GF-D8 (cell line): ENCODE measurements at places on chromosomes 3 and 15.
A peak's percentile ranks its signal among the peaks of the same experiment; 100 is the strongest.

DNA sequence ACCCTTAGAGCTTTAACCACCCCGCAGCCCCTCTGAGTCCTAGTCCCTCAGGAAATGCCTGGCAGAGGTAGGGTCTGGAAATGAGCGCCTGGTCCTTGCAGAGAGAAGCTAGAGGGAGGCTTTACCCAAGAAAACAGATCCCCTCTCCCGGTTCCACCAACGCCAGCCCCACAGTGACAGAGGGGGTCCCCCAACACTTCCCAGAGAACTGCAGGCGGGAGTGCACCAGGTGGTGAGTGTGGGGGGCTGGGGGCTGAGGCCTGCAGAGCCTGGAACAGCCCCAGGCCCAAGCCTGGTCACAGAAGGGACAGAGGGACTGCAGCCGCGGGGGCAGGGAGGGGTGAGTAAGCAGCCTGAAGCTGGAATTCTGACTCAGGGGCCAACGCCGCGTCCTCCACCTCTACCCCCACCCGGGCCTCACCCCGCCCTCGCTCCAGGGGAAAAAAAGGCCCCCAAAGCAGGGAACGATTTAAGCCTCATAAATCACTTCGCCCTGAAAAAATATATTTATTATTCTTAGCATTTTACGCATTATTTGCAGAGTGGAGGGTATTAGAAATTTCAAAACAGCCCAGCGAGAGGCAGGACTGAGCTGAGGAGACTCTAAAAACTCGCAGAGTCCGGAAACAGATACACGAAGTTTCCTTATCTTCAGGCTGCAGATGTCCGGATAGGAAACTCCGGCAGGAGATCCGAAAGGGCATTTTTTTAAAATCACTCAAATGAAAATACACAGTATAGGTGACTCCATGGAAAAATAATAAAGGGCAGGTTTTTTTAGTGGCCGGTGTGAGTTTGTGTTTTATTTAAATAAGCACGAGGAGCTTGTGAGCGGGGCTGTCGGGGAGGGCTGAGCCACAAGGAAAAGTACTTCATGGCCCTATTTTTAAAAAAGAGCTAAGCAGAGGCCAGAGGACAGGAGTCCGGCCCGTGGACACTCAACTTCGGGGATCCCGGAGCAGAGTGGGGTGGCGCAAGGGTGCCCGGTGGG lies 10.0 kb downstream of the GATA2 start:
- DNase-seq = peak; percentile 97

GRCh38 chr3:149615731-149616221 lies 42.0 kb downstream of the WWTR1 start:
- no peak for DNase-seq

GRCh38 chr15:80695911-80696661 lies 976 bp downstream of the ABHD17C start:
- peak; percentile 26 for DNase-seq

DNA sequence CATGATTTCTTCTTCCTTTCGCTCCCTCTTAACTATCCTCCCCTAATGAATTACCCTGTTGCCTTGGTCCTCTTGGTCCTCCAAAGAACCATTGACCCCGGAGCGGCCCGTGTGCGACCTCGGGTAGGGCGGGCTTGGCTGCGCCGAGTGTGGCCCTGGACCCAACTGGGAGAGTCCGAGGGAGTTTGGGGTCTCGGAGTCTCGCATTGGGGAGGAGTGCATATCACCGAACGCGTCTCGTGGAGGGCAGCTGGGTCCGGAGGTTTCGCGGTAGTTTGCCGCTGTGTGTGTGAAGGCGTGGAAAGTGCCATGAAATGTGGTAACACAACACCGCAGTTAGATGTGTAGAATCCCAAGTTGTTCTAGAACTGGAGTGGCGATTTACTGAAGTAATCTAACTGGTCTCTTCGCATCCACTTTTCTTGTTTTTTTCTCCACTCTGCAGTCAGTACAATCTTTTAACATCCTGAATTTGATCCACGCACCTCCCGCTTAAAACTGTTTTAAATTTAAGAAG lies 363 bp downstream of the GTF2E1 start:
- DNase-seq = no peak

GRCh38 chr3:32843510-32844321 lies 25.9 kb downstream of the TRIM71 start:
- DNase-seq = no peak

GRCh38 chr3:51964521-51964920 lies 2.7 kb downstream of the PCBP4 start:
- no peak for DNase-seq

GRCh38 chr15:86916671-86917360 lies 837.1 kb downstream of the AGBL1 start:
- no peak for DNase-seq

GRCh38 chr3:111335512-111336303 lies 206.3 kb upstream of the CD96 start:
- no peak for DNase-seq

GRCh38 chr3:8629151-8630021 lies 15.2 kb downstream of the SSUH2 start:
- DNase-seq = no peak

GRCh38 chr3:41477399-41478014 lies 278.2 kb downstream of the CTNNB1 start:
- no peak for DNase-seq

- no peak for DNase-seq
Measured at GRCh38 chr15:73569361-73569760, 63.8 kb downstream of the NPTN start.

- no peak for DNase-seq
Measured at GRCh38 chr15:42118650-42119445, 24.5 kb upstream of the PLA2G4D start.

DNA sequence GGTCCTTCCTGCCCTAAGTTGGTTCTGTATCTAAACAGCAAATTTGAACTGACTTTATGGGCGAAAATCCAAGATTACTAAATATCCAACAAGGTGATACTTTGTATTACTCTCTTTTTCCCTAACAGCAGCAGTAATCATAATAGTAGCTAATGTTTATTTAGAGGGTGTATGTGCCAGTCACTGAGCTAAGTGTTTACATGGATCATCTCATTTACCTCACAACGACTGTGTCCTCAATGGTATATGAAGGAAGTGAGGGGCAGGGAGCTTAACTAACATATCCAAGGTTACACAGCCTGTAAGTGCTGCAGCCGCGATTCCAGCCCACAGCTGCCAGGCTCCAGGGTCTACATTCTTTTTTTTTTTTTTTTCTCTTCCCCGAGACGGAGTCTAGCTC lies 10.3 kb upstream of the LRRC34 start:
- no peak for DNase-seq

- no peak for DNase-seq
Measured at GRCh38 chr3:30112902-30113484, 493.4 kb upstream of the TGFBR2 start.

GRCh38 chr3:187922704-187923416 lies 177.6 kb upstream of the BCL6 start:
- no peak for DNase-seq

DNA sequence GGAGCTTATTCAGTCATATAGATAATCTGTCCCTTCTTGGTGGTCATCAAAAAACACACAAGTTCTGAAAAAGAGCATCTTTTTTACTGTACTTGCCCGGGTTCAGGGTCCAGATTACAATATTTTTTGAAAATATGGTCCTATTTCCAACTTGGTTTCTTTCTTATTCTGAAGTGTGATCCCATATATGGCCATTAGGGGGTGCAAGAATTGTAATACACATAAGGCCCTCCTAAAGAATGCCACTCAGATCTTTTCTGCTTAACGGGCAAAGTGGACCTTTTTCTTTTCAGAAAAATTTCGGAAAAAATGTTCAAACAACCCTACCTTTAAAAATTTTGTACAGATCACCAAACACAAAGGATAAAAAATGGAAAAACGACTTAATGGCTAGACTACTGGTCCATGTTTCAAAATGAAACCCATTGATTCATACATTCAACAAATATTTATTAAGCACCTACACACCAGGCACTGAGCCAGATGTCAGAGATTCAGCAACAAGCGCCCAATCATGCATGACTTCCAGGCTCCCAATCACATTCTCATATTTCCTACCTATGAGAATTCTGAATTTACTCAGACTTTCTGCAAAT lies 102.0 kb upstream of the MYRIP start:
- DNase-seq = no peak

DNA sequence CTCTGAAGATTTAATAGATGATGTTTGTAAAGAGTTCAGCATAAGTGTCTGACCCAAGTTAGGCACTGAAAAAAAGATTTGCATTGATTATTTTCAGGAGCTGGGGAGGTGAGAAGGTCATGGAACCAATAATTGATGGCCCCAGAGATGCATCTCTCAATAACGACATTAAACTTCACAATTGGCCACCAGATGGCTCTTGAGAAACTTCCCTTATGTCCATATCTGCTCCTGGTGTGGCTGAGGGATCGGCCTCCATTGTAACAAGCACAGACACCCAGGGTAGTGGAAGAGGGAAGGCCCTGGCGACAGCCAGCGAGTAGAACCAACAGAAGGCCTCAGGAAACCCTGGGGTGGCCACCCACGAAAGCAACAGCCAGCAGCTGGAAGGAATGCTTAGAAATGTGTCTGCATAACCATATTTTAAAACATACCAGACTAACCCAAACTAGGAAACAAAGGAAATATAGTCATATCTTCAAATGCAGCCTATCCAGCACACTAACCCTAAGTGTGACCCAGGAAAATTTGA lies 536.7 kb downstream of the SOX2 start:
- no peak for DNase-seq

- DNase-seq = no peak
Measured at GRCh38 chr3:44236485-44236908, 5.2 kb upstream of the TOPAZ1 start.

DNA sequence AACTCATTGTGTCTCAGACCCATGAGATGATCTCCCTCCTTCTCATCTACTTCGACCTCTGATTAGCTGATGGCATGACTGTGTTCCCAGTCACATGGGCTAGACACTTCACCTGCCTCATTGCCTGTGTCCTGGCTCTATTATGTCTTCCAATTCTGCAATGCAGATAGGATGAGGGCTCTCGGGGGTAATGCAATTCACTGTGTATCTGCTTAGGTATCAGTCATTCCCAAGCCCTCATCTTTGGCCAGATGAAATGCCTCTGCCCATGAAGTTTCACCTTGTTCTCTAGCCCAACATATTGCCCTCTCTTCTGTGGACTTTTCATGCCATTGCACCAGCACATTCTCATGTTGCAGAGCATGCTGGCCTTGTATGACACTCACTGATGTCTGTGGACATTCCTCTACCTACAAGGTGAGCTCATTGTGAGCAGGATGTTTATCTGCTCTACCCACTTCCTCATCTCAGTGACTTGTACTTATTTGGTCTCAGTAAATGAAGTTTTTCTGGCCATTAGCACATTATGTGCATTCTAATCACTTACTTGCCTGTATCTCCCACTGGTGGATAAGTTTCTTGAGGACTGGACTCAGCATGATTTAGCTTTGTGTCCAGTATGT lies 32.3 kb downstream of the MOBP start:
- no peak for DNase-seq

- DNase-seq = no peak
Measured at GRCh38 chr3:171230865-171231264, 204.3 kb upstream of the SLC2A2 start.

DNA sequence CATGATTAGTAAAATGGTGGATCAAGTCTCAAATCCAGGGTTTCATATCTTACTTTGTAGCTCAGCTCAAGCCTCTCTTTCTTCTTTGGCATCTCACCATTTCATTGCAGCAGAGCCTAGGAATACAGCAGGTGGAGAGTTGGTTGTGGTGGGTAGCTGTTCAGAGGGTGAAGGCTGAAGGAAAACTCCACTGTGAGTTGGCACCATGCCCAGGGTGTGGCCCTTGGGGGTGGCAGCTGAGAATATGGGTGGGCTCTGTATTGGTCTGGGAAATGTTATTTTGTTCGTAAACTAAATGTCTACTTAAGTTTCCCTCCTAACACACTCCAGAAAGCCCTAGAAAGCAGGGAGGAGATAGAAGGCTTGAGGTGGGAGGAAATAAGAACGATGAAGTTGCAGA lies 1.7 kb upstream of the MAP1A start:
- no peak for DNase-seq

GRCh38 chr3:191158247-191158646 lies 40.8 kb upstream of the OSTN start:
- no peak for DNase-seq

GRCh38 chr3:54936561-54936960 lies 8.7 kb upstream of the LRTM1 start:
- DNase-seq = no peak

DNA sequence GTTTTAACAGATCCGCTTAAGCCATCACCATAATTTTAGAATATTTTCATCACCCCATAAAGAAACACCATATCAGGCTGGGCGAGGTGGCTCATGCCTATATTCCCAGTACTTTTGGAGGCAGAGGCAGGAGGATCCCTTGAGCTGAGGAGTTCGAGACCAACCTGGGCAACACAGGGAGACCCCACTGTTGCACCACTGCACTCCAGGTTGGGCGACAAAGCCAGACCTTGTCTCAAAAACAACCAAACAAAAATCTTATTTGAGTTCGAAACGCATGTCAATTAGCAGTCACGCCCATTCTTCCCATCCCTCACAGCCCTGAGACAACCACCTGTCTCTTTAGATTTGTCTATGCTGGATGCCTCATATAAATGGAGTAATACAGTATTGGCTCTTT lies 119.9 kb downstream of the KLF13 start:
- DNase-seq = no peak

DNA sequence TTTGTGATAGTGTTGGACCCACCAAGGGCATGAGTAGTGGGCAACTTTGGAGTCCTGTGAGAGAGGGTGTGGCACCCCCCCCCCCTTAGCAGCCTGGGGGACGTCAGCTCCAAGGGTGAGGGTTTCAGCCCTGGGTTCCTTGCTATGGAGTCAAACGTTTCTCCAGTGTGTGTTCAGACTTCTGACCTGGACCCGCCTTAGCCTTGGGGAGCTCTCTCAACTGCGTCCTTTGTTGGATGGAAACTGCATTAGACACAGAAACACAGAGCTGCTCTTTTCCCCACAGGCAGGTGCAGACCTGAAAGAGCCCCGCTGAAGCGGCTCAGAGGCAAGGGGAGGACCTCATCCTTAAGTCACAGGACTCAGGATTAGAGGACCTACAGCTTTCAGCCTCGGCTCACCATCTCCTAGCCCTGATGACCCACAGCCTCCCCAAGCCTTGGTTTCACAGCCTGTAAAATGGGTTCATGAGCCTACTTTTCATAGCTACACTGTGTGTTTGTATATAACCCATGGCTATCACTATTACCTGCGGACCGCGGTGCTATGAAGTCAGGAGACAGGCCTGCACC lies 19.9 kb downstream of the ZNF710 start:
- no peak for DNase-seq

- no peak for DNase-seq
Measured at GRCh38 chr15:69663441-69663840, 210.8 kb downstream of the RPLP1 start.

DNA sequence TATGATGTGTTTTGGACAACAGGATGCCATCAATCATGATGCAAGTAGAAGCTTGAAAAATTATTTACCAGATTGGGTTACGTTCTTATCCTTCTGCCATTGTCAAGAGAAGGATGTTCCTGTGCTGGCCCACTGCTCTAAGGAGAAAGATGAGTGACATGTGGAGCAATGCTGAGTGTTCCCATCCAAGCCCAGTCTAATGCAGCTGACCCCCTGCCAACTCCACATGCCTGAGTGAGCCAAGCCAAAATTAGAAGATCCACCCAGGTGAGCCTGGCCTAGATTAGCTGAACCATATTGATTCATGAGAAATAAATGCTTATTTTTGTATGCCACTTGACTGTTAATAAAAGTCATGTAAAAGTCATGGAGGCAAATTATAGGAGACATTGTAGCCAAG lies 446.5 kb downstream of the CNTN3 start:
- no peak for DNase-seq
